Stomach (tissue), 19 donors: ENCODE measurements at places on chromosomes 2 and 18. TPM values are rescaled to one million over a fixed set of nuclear protein-coding genes. Genes with fewer than 3 reads are reported as not detected.

The CRYGC gene
- polyA plus RNA-seq, result not detected

The GLB1L gene
- 4.9 TPM for polyA plus RNA-seq

The CPO gene
- polyA plus RNA-seq, result not detected

The ABCG5 gene
- not detected for polyA plus RNA-seq

The GCC2 gene
- 11.0 TPM for polyA plus RNA-seq

The BOK gene
- 31.0 TPM for polyA plus RNA-seq

The UGT1A3 gene
- not detected for polyA plus RNA-seq

The SERPINB4 gene
- polyA plus RNA-seq, result 0.46 TPM

The FTCDNL1 gene
- 0.98 TPM for polyA plus RNA-seq

The DYNAP gene
- not detected for polyA plus RNA-seq

GRCh38 chr2:19540739-19541525, 182.5 kb upstream of the OSR1 start:
- H3K27ac ChIP-seq, result no peak overlapping the region
- no peaks in the 10 kb centered on the region for H3K4me1 ChIP-seq
- no peaks in the 10 kb centered on the region for H3K36me3 ChIP-seq
- H3K27me3 ChIP-seq, result no peaks in the 10 kb centered on the region

- DNase-seq, result peak; percentile 90
- no peak overlapping the region for H3K4me3 ChIP-seq
- H3K27me3 ChIP-seq, result no peaks in the 10 kb centered on the region
- H3K36me3 ChIP-seq, result no peaks in the 10 kb centered on the region
- peaks cover 13% of the 10 kb centered on the region for H3K4me1 ChIP-seq
Measured at GRCh38 chr2:42967959-42968674, 175.7 kb upstream of the HAAO start.

DNA sequence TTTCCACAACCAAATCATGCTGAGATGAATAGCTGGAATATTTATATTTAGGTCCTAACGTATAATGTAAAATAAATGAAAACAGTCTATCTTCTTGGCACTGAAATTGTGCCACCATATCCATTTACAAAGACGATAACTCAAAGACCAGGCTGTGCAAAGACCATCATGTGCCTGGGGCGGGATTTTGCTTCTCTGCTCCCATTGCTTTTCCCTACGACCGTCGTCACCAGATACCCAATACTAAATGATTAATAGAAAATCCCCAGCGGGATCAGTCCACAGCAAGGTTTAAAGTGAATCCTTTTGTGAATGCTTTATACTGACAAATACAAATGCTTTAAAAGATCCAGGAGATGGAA, 194.3 kb upstream of the ARL4C start:
- no peaks in the 10 kb centered on the region for H3K27me3 ChIP-seq
- no peak for DNase-seq
- no peak overlapping the region for H3K4me3 ChIP-seq

GRCh38 chr2:217691920-217692666, 310.7 kb downstream of the TNS1 start:
- H3K27ac ChIP-seq, result peak overlapping the region; percentile 66
- no peak overlapping the region for H3K4me3 ChIP-seq
- no peaks in the 10 kb centered on the region for H3K27me3 ChIP-seq
- H3K4me1 ChIP-seq, result peaks cover 9% of the 10 kb centered on the region
- no peaks in the 10 kb centered on the region for H3K36me3 ChIP-seq

- H3K4me3 ChIP-seq, result no peak overlapping the region
- H3K27me3 ChIP-seq, result no peaks in the 10 kb centered on the region
- H3K4me1 ChIP-seq, result no peaks in the 10 kb centered on the region
Measured at GRCh38 chr2:228763379-228763981, 507.6 kb downstream of the PID1 start.

DNA sequence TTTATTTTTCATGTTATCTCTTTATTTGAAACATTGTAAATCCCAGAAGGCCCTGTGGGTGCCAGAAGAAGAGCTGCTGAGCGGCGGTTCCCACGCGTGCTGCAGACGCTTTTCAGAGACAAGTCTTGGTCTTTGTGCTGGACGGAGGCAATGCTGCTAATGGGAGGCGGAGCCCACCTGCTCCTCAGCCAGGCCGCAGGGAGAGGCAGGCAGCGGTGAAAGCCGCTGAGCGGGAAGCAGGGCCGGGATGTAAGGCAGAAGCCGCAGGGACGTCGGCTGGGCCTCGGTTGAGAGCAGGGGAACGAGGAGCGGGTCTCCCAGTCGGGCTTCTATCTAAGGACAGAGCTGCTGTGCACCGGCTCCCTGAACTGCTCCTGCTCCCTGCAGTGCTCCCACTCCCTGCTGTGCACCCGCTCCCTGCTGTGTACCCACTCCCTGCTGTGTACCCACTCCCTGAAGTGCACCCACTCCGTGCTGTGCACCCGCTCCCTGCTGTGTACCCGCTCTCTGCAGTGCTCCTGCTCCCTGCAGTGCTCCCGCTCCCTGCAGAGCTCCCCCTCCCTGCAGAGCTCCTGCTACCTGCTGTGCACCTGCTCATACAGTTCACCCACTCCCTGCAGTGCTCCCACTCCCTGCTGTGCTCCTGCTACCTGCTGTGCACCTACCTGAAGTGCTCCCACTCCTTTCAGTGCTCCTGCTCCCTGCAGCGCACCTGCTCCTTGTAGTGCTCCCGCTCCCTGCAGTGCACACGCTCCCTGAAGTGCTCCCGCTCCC, 16.4 kb downstream of the TMEM18 start:
- H3K4me1 ChIP-seq, result no peaks in the 10 kb centered on the region
- no peak for DNase-seq
- peaks cover 23% of the 10 kb centered on the region for H3K36me3 ChIP-seq
- peaks cover 16% of the 10 kb centered on the region for H3K27me3 ChIP-seq
- no peak overlapping the region for H3K4me3 ChIP-seq

DNA sequence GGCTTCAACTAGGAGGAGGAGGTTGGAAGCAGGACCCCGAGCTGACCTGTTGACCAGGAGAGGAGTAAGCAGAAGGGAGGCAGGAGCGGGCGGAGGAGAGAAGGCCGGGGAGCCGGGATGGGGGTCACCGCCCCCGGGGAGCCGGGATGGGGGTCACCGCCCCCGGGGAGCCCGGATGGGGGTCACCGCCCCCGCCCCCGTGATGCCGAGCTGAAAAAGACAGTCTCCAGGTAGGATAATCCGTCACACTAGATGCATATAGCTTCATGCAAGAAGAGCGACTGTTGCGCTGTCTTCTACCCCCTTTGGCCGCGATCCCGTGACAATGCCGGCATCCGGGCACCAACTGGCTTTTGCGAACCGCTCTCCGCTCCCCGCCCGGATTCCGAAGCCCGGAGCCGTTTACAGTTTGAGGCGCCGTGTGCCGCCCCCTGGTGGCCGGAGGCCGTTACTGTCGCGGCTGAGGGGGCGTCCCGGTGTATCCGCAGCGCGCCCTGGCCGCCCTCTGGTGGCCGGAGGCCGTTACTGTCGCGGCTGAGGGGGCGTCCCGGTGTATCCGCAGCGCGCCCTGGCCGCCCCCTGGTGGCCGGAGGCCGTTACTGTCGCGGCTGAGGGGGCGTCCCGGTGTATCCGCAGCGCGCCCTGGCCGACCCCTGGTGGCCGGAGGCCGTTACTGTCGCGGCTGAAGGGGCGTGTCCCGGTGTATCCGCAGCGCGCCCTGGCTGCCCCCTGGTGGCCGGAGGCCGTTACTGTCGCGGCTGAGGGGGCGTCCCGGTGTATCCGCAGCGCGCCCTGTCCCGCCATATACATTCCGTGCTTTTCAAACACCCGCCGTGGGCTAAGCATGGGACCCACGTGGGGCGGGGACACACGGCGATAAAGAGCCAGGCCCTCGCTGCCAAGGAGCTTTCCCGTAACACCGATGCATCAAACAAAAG, 89.6 kb downstream of the ACTR3 start:
- H3K27ac ChIP-seq, result no peak overlapping the region
- no peak for DNase-seq
- H3K36me3 ChIP-seq, result no peaks in the 10 kb centered on the region

- DNase-seq, result no peak
- no peaks in the 10 kb centered on the region for H3K27me3 ChIP-seq
- H3K27ac ChIP-seq, result no peak overlapping the region
Measured at GRCh38 chr18:57270156-57270555, 82.2 kb upstream of the ST8SIA3 start.

GRCh38 chr2:199471443-199472057, 13.8 kb upstream of the SATB2 start:
- H3K4me1 ChIP-seq, result peaks cover 34% of the 10 kb centered on the region
- no peak overlapping the region for H3K4me3 ChIP-seq
- peak; percentile 75 for DNase-seq
- no peaks in the 10 kb centered on the region for H3K36me3 ChIP-seq

DNA sequence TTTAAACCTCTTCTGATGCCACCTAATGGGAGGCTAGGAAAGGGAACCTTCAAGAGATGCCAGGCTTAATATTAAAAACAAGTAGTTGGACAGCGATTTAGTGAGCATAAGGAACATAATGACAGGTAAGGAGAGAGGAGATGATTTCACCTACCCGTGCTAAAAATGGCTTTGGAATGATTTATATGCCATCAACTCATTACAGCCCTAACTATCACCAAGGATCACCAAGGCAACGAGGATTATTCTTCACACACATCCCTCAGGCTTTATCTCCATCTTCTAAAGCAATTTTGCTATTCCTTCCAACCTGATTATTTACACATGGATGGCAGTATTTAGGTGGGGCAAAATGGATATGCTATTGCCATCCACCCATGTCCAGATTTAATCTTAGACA, 237.8 kb downstream of the DCC start:
- no peaks in the 10 kb centered on the region for H3K27me3 ChIP-seq
- no peaks in the 10 kb centered on the region for H3K4me1 ChIP-seq
- H3K4me3 ChIP-seq, result no peak overlapping the region
- no peak for DNase-seq
- no peak overlapping the region for H3K27ac ChIP-seq

GRCh38 chr2:2664989-2665833, 334.1 kb upstream of the MYT1L start:
- H3K4me1 ChIP-seq, result peaks cover 8% of the 10 kb centered on the region
- no peak overlapping the region for H3K27ac ChIP-seq

- H3K4me1 ChIP-seq, result no peaks in the 10 kb centered on the region
- no peak overlapping the region for H3K27ac ChIP-seq
- H3K4me3 ChIP-seq, result no peak overlapping the region
- DNase-seq, result peak; percentile 7
- H3K36me3 ChIP-seq, result no peaks in the 10 kb centered on the region
Measured at GRCh38 chr18:39913672-39914366, 2041.2 kb upstream of the PIK3C3 start.

DNA sequence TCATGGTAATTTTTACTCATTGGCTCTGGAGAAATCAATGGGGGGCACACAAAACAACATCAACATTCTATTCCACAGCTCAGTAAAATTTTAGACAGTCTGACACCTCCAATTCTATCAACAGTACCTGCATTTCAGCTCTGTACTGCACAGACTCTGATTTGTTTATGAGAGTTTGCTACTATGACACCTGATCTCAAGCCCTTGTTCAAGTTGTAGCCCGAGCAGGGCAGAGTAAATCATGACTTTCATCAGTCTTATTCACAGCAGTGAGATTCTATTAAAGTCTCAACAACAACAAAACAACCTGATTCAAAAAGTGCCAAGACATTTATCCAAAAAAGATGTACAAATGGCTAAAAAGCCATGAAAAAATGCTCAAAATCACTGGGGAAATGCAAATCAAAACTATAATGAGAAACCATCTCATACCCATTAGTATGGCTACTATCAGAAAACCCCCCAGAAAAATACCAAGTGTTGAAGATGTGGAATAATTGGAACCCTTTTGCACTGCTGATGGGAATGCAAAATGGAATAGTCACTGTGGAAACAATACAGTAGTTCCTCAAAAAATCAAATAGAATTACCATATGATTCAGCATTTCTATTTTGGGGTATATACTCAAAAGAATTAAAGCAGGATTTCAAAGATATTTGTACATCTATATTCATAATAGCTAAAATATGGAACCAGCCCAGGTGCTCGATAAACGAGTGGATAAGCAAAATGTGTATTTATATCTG, 71.7 kb upstream of the RBMS1 start:
- no peak overlapping the region for H3K27ac ChIP-seq
- no peaks in the 10 kb centered on the region for H3K4me1 ChIP-seq

- no peaks in the 10 kb centered on the region for H3K4me1 ChIP-seq
- no peak overlapping the region for H3K4me3 ChIP-seq
- no peak for DNase-seq
- no peaks in the 10 kb centered on the region for H3K36me3 ChIP-seq
- no peak overlapping the region for H3K27ac ChIP-seq
Measured at GRCh38 chr18:12569791-12570190, 88.1 kb downstream of the SPIRE1 start.

- no peak overlapping the region for H3K4me3 ChIP-seq
- no peaks in the 10 kb centered on the region for H3K4me1 ChIP-seq
- no peak overlapping the region for H3K27ac ChIP-seq
- H3K27me3 ChIP-seq, result no peaks in the 10 kb centered on the region
- no peak for DNase-seq
Measured at GRCh38 chr2:41972819-41973218, 75.0 kb upstream of the PKDCC start.

GRCh38 chr2:39516347-39517101, 79.4 kb upstream of the MAP4K3 start:
- no peak overlapping the region for H3K4me3 ChIP-seq
- H3K27ac ChIP-seq, result peak overlapping the region; percentile 64
- no peaks in the 10 kb centered on the region for H3K27me3 ChIP-seq

- H3K4me3 ChIP-seq, result no peak overlapping the region
- no peaks in the 10 kb centered on the region for H3K27me3 ChIP-seq
- peaks cover 49% of the 10 kb centered on the region for H3K4me1 ChIP-seq
- no peaks in the 10 kb centered on the region for H3K36me3 ChIP-seq
- H3K27ac ChIP-seq, result peak overlapping the region; percentile 39
- peak; percentile 61 for DNase-seq
Measured at GRCh38 chr2:101518578-101519492, 43.9 kb upstream of the RFX8 start.

GRCh38 chr2:102619414-102620319, at the start of gene SLC9A2:
TSS of gene SLC9A2 (plus strand) at chr2:102619553. CDS start at chr2:102619849, 296 bp downstream.
- peaks cover 49% of the 10 kb centered on the region for H3K27me3 ChIP-seq
- H3K4me3 ChIP-seq, result peak within 1 kb of the TSS; percentile 41
- DNase-seq, result peak; percentile 84

GRCh38 chr2:98070081-98070480, 16.9 kb upstream of the VWA3B start:
- H3K36me3 ChIP-seq, result no peaks in the 10 kb centered on the region
- no peak overlapping the region for H3K4me3 ChIP-seq
- peaks cover 10% of the 10 kb centered on the region for H3K4me1 ChIP-seq
- H3K27me3 ChIP-seq, result no peaks in the 10 kb centered on the region
- no peak for DNase-seq

- peaks cover 29% of the 10 kb centered on the region for H3K4me1 ChIP-seq
- no peak overlapping the region for H3K27ac ChIP-seq
- DNase-seq, result no peak
- H3K27me3 ChIP-seq, result no peaks in the 10 kb centered on the region
- peaks cover 2% of the 10 kb centered on the region for H3K36me3 ChIP-seq
- no peak overlapping the region for H3K4me3 ChIP-seq
Measured at GRCh38 chr2:9274701-9275343, 68.2 kb downstream of the ASAP2 start.

- peak; percentile 61 for DNase-seq
- H3K4me3 ChIP-seq, result no peak overlapping the region
- H3K36me3 ChIP-seq, result no peaks in the 10 kb centered on the region
- H3K4me1 ChIP-seq, result no peaks in the 10 kb centered on the region
Measured at GRCh38 chr2:183070942-183071844, 7.4 kb upstream of the DUSP19 start.

DNA sequence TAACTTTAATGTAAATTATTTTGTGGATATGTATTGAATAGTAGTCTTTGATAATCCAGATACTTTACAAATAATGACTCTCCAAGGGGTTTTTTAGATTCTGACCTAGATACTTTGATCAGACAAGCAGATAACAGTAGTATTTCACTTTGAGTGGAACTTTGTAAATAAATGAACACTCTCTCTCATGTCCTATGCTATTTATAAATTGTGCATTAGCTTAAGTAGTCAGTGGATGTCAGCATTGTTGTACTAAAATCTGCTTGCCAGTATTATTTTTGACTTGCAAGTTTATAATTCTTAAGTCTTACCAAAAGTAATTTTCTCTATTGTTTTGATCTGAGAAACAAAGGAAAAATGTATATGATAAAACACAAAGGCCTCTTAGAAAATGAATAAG, 1113.1 kb upstream of the NRXN1 start:
- H3K4me1 ChIP-seq, result no peaks in the 10 kb centered on the region
- no peak overlapping the region for H3K27ac ChIP-seq
